ENCODE measurements at places on chromosomes 2 and 18. TPM values are rescaled to one million over a fixed set of nuclear protein-coding genes. Genes with fewer than 3 reads are reported as not detected.
A peak's percentile ranks its signal among the peaks of the same experiment; 100 is the strongest.

DNA sequence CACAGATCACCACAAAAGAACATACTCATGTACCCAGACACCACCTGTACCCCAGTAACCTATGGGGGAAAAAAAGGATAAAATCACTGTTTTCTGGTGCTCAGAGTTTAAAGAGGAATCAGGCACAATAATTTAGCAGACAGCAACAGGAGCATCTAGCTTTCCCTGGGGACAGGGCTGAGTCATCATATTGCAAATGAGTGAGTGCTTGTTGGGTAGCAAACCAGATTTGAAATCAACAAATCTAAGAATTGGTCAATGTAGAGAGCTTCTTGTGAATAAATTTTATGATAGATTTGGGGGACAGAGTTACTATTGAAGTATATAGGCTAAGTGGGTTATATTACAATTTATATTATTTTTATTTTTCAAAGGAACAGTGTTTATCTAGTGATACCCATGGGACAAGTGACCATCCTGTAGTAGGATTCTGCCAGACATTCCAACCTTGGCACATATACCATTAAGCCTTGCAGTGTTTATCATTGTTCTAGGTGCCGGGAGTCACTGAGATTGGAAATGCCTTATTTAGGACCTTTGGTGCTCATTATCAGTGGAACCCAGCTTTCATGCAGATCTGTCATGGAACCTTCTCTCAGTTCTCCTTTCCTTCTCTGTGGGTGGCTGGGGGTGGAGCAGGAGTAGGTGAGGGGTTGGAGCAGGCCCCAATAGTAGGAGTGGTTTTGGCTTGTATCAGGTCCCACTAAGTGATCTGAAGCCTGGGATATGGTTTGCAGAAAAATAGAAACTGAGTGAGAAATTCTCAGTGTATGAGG, 117.2 kb downstream of the CERS6 start:
- DNase-seq = no peak
- H3K36me3 ChIP-seq = no peaks in the 10 kb centered on the region
- H3K4me3 ChIP-seq = no peak overlapping the region
- peaks cover 72% of the 10 kb centered on the region for H3K4me1 ChIP-seq

- no peaks in the 10 kb centered on the region for H3K36me3 ChIP-seq
- no peak overlapping the region for H3K4me3 ChIP-seq
- H3K27me3 ChIP-seq = no peaks in the 10 kb centered on the region
- H3K27ac ChIP-seq = no peak overlapping the region
- H3K4me1 ChIP-seq = no peaks in the 10 kb centered on the region
Measured at GRCh38 chr18:30632071-30632698, 410.4 kb downstream of the DSC3 start.

GRCh38 chr2:162840598-162841246, 2.2 kb upstream of the KCNH7 start:
- no peak overlapping the region for H3K4me3 ChIP-seq
- no peaks in the 10 kb centered on the region for H3K36me3 ChIP-seq

GRCh38 chr2:6081955-6082624, 389.9 kb downstream of the SOX11 start:
- H3K27me3 ChIP-seq = no peaks in the 10 kb centered on the region
- H3K4me1 ChIP-seq = peaks cover 13% of the 10 kb centered on the region
- no peak for DNase-seq

GRCh38 chr2:37085731-37086147, 1.4 kb downstream of the GPATCH11 start:
- H3K4me1 ChIP-seq = peaks cover 43% of the 10 kb centered on the region
- no peak overlapping the region for H3K27ac ChIP-seq
- no peak for DNase-seq
- H3K36me3 ChIP-seq = peaks cover 33% of the 10 kb centered on the region
- no peaks in the 10 kb centered on the region for H3K27me3 ChIP-seq

GRCh38 chr2:99156891-99157290, 2.1 kb downstream of the LIPT1 start:
- H3K27ac ChIP-seq = no peak overlapping the region
- H3K27me3 ChIP-seq = no peaks in the 10 kb centered on the region
- H3K36me3 ChIP-seq = no peaks in the 10 kb centered on the region
- peaks cover 26% of the 10 kb centered on the region for H3K4me1 ChIP-seq
- H3K4me3 ChIP-seq = no peak overlapping the region

- no peaks in the 10 kb centered on the region for H3K36me3 ChIP-seq
- peak; percentile 8 for DNase-seq
- no peak overlapping the region for H3K27ac ChIP-seq
- no peaks in the 10 kb centered on the region for H3K4me1 ChIP-seq
Measured at GRCh38 chr2:180747728-180748127, 232.7 kb upstream of the UBE2E3 start.

DNA sequence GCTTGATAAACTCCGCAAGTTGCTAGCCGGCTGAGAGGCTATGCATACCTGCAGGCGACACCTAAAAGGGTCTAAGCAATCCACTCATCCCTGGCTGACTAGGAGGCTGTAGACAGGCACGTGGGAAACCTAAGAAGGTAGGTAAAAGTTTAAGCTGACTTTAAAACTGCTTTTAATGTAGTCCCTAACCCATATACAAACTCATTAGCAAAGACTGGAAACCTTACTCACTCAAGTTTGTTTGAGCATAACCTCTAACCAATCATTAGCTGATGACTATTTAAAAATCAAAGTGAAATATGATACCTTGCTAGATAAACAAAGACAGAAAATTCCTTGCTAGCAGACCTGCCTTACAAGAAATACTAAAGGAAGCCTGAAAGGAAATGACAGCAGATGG, 106.4 kb downstream of the EXOC6B start:
- H3K27ac ChIP-seq = no peak overlapping the region
- no peak for DNase-seq
- no peaks in the 10 kb centered on the region for H3K27me3 ChIP-seq
- H3K4me1 ChIP-seq = peaks cover 18% of the 10 kb centered on the region
- no peak overlapping the region for H3K4me3 ChIP-seq

DNA sequence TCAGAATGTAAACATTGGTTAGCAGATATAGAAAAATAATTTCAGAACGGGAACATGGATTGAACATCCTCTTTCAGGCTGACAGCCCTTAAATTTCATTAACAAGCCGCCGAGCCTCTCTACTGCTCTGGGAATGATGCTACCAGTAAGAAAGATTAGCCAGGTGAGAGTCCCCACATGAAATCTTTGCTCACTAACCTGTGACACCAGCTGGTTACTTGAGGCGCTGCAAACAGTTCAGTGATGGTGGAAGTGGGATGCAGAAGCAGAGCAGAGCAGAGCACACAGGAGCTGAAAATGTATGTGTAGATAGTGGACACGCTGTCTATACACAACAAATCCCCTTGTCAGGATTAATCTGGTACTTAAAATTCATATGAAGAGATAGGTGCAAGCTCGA, 721.1 kb downstream of the DPP10 start:
- H3K27me3 ChIP-seq = peaks cover 32% of the 10 kb centered on the region
- H3K4me1 ChIP-seq = no peaks in the 10 kb centered on the region
- no peak overlapping the region for H3K27ac ChIP-seq
- no peaks in the 10 kb centered on the region for H3K36me3 ChIP-seq

DNA sequence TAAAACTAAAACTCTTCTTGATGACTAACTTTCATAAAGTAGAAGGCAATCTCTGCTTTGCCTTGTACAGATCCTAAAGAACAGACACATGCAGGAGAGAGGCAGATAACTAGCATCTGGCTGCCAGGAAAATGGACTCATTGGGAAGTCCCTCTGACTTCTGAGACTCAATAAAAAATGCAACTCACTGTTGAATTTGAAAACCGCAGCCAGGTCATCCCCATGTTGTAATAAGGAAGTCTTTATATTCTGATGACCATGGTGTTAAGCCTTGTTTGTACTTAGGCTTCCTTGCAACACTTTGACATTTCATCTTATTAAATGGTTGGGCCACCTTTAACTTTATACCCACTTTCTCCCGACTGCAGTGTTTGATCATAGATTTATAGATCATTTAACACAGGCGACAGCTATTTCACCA, 375.1 kb upstream of the KCNH7 start:
- H3K36me3 ChIP-seq = no peaks in the 10 kb centered on the region
- H3K4me1 ChIP-seq = no peaks in the 10 kb centered on the region
- H3K27me3 ChIP-seq = no peaks in the 10 kb centered on the region

GRCh38 chr2:239318790-239319661, 81.8 kb downstream of the HDAC4 start:
- H3K27me3 ChIP-seq = no peaks in the 10 kb centered on the region
- H3K27ac ChIP-seq = peak overlapping the region; percentile 73
- DNase-seq = peak; percentile 69
- H3K4me1 ChIP-seq = peaks cover 48% of the 10 kb centered on the region

Gene RNF138
- total RNA-seq = not detected

Gene SLC23A3
- total RNA-seq = 4.1 TPM

Gene ACOXL
- total RNA-seq = 0.45 TPM

Gene SERPINB2
- not detected for total RNA-seq

Gene BCL11A
- total RNA-seq = 18.0 TPM

Gene LYPD1
- total RNA-seq = 8.4 TPM

Gene SERPINB5
- not detected for total RNA-seq
